ENCODE measurements at places on chromosomes 11 and 22.

GRCh38 chr11:69683764-69684333 is 8.7 kb upstream of the LTO1 start:
- no peak for DNase-seq

DNA sequence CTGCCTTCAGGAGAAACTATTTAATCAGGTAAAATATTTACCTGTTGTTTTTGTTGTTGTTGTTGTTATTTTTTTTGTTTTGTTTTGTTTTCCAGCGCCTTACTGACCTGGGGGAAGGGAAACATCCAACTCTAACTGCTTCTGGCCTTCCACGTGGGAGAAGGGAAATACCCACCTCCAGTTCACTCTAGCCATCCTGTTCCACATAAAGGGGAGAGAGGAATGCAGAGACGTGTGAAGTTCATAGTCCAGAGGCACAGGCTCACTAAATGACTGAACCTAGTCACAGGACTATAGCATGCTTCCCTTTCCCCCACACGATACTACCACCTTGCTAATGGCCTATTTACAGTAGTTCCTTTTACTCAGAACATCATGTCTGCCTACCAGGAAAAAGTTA is 72.4 kb upstream of the VSTM5 start:
- DNase-seq, result no peak

GRCh38 chr22:38510416-38510970 is 4.4 kb upstream of the DDX17 start:
- DNase-seq, result no peak

- DNase-seq, result no peak
These were observed 15.3 kb downstream of the RTL6 start for GRCh38 chr22:44482776-44483175.

- no peak for DNase-seq
These were observed 205.4 kb upstream of the SNX19 start for GRCh38 chr11:131121426-131122333.

- no peak for DNase-seq
These were observed 4.6 kb upstream of the GAS2L1 start for GRCh38 chr22:29301716-29302401.

DNA sequence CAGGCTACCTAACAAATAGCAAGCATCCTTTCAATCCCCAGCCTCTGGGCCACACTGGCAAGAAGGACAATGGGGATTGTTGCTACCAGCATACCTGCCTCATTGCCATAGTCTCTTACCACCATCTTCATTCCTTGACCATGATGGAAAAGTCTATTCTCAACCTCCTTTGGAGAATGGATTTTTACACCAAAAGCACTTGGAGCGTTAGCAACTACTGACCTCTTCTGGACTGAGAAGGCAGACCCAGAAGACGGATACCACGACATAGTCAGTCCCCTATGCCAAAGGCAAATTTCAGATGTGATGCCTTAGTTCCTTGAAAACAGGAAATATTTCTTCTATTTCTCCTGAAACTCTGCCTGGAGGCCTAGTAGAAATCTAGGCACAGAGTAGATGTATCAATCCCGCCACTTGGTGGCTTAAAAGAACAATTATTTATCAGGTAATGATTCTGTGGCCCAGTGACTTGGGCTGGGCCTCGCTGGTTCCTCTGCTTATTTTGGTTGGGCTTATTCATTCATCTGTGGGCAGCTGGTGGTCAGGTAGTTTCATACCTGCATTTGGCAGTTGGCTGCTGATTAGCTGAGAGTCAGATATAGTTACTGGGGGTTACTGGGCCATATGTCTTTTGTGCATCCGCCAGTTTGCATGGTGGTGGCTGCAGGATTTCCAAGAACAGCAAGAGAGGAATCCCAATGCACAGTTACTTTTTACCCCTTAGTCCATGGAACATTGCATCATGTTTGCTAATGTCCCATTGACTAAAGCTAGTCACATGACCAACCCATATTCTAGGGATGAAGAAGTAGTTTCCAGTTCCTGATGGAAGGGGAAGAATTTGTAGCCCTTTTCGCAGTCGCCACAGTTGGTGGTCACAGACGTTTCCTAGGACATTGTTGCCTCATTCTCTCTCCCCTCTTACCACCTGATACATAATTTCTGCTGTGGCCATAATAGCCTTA is 75.2 kb downstream of the DHCR7 start:
- DNase-seq, result peak; percentile 32

DNA sequence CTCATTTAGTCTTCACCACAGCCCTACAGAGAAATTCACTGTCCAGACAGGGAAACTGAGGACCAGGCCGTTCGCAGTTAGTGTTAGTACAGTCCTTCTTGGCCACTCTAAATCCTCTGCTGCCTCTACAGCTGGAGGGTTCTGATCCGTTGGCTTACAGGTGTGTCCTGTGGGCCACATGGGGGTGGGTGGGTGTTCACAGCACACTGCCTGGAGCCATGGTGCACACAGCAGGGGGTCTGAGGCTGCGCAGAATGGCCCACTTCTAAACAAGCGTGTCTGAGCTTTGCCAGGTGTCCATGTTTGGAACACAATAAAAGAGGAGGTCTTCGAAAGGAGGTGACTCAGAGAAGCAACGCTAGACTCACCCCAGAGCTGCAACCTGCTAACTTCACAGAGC is 249.0 kb downstream of the ST3GAL4 start:
- no peak for DNase-seq

DNA sequence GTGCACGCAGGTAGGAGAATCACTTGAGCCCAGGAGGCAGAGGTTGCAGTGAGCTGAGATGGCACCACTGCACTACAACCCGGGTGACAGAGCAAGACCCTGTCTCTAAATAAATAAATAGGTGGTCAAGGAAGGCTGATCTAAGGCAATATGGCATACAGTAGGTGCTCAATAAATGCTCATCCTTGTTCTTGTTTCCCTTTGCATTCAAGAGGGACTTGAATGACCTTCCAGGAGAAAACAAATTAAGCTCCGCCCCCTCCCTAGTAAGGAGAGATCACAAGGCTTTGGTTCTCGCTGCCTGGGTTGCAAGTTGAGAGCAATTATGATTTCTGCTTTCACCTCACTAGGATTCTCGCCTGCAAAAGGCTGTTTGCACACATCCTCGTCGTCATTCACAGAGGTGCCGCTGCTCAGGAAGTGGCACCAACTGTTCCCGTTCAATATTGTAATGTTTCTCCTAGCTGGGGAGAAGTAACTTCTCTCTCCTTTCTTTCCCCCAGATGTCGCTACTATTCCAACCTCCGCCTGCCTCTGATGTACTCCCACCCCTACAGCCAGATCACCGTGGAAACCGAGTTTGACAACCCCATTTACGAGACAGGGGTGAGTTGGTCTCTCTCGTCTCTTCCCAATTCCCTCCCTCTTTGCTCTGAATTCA is 51.8 kb upstream of the ASPHD2 start:
- no peak for DNase-seq

DNA sequence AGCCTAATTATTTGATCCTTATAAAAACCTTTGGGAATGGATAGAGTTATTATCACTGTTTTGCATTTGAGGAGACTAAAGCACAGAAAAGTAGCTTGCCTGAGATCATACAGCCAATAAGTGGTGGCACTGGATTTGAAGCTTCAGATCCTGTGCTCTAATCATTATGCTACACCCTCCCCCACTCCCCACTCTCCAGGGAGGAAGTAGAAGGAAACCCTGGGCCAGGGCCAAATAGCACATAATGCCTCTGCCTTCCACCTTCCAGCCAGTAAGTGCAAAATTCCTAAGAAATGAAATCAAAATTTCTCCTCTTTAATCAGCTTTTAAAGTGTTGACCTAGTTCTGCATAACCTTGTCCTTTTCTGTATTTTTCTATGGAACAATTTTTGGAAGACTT is 61.6 kb downstream of the SIK2 start:
- DNase-seq, result peak; percentile 11

DNA sequence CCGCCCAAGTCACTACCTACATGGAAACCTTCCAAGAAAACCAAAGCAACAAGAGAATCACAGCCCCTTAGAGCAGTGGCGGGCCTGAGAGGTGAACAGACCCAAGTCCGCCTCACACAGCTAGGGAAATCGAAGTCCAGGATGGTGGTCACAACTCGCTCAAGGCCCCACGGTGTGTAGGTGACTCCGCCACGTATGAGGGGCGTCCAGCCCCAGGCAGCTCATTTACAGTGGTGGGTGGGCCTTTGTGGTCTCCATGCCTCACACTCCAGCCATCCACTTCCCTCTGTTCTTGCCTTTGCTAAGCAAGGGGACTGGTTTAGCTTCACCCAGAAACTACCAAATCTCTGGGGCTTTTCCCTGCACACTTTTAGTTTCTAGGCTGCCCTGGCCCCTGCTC is 9.7 kb upstream of the TCF20 start:
- DNase-seq, result no peak

GRCh38 chr11:17915500-17916143 is 97.2 kb downstream of the SERGEF start:
- DNase-seq, result no peak

Measured in urothelium cell line (cell line).